ENCODE measurements at places on chromosomes 4 and X.

DNA sequence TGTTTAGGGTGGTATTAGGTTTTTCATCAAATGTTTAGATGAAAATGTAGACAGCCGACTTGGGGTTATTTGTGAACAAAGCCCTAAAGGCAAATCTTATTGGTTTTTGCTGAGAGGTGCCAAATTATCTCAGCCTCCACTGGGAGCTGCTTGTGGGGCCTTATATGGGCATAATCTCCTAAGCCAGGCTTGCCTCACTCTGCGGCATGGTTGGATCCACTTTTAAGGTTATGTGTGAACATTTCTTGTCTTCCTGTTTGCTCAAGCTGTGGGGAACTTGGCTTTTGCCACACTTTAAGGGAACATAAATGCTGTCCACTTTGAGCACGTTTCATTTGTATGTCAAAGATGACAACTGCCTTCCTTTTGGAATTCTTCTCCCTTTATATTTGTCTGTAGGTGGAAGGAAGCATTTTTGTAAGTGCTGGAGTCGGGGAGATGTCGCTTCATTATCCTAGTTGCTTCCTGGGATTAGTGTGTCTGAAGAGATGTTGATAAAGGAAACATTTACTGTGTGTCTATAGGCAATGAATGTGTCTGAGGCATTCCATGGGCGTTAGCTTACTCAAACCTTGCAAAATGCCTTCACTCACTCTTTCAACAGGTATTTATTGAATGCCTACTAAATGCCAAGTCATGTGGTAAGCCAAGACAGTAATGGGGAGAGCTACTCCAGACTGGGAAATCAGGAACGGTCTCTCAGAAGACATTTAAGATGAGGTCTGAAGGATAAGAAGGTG, 78.3 kb downstream of the SLC9A6 start:
- DNase-seq = peak; percentile 42

DNA sequence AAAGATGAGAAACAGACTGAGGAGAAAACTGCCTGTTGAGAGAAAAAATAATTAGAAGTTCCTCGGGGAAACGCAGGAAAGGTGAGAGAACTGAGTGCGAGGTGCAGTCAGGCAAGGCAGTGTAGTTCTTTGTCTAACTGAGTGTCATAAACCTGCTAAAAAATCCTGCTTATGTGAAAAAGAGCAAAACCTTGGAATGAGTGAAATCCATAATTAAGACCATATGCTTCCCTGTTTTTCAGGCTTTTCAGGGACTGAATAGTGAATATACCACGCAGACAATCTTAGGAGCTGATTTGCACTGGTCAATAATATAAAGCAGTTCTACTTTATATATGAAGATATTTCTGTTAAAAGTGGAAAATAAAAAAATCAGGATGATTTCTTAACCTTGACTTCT, 104.9 kb downstream of the RASGEF1B start:
- DNase-seq = peak; percentile 36

- DNase-seq = no peak
Observed at GRCh38 chr4:83389756-83390505, 55.3 kb upstream of the HPSE start.

DNA sequence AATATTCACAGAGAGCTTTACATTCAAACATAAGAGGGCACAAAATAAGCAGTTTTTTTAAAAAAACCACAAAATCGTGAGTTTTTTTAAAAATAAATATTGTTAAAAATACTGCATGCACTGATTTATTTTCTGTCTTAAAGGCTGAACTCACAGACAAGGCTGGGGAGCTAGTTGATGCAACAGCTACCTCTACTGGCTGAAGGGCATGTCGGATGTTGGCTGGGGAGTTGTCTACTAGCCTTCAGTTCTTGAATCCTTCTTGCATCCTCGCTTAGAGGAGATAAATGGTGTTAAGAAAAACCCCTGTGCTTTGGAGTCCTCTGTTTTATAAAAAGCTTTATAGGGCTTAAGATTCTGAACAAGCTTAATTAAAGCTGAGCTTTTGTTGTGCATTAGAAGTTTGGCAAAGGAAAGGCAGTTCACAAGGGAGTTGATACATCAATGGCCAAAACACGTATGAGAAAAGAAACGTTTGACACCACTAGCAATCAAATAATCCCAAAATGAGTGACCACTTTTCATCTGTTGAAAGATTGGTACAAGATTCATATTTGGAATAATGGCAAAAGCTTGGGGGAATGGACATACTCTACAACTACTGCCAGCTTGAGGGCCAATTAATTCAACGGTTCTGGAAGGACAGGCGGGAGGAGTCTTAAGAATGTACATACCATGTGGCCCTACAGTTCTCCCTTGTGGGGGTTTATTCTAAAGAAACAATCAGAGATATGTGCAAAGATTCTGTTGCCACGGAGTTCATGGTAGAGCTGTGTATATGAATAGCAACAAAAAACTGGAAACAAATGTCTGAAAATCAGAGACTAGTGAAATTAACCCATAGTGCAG, 94.7 kb downstream of the SEL1L3 start:
- peak; percentile 82 for DNase-seq

DNA sequence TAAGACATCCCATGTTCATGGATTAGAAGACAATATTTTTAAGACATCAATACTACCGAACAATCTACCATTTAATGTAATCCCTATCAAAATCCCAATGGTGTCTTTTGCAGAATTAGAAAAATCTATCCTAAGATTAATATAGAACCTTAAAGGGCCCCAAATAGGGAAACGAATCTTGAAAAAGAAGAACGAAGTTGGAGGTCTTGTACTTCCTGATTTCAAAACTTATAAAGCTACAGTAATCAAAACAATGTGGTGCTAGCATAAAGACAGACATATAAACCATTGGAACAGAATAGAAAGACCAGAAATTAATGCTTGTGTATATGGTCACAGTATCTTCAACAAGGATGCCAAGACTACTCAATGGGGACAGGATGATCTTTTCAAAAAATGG, 42.0 kb downstream of the CENPE start:
- DNase-seq = no peak

- peak; percentile 29 for DNase-seq
Observed at GRCh38 chr4:72313121-72313520, 255.9 kb downstream of the ADAMTS3 start.

- no peak for DNase-seq
Observed at GRCh38 chrX:153777261-153778090, 3.4 kb upstream of the SRPK3 start.

DNA sequence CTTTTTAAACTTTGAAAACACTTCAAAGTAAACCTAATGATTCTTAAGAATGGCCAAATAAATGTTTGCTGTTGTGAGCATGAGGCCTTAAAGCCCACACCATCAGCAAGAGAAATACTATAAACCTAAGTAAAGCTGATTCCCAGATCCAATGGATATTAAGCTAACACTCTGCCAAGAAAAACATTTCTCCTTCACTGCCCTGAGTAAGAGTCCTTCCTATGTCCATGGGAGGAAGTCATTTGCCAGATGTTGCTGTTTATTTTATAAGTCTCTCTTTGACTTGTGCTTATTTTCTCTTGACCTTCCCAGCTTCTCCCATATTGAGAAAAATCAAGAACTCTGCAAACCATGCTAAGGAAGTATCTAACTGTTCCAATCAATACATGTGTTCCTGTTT, 154.3 kb upstream of the EDNRA start:
- DNase-seq = no peak
